ENCODE measurements at places on chromosomes 7 and 10.

DNA sequence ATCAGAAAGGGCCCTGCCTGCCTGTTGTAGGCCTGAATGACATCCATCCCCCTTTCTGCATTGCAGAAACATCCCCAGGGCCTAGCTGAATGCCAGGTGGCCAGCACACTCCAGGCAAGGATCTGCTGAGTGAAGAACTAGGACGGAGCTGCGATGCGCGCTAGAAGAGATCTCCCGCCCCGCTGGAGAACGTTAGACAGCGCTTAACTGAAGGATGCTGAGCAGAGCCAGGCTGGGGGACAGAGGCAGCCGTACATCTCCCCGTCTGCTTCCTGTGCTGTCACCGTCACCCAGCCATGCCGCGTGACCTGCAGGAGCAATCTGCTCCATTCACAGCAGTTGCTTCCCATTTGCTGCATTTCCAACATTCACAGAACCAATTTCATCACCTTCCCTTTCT lies 73.3 kb downstream of the FAM53B start:
- DNase-seq = no peak

GRCh38 chr7:68729371-68729770 lies 868.9 kb upstream of the AUTS2 start:
- DNase-seq = peak; percentile 48

- DNase-seq = no peak
These were observed 13.1 kb downstream of the EZH2 start for GRCh38 chr7:148871030-148871429.

- DNase-seq = no peak
These were observed 16.4 kb upstream of the GSDME start for GRCh38 chr7:24773646-24774045.

- no peak for DNase-seq
These were observed 95.2 kb upstream of the ODAD2 start for GRCh38 chr10:28094121-28094520.

- no peak for DNase-seq
These were observed 13.3 kb downstream of the PARP12 start for GRCh38 chr7:140049339-140050024.

GRCh38 chr7:41731493-41732435 lies 28.9 kb upstream of the INHBA start:
- DNase-seq = no peak

DNA sequence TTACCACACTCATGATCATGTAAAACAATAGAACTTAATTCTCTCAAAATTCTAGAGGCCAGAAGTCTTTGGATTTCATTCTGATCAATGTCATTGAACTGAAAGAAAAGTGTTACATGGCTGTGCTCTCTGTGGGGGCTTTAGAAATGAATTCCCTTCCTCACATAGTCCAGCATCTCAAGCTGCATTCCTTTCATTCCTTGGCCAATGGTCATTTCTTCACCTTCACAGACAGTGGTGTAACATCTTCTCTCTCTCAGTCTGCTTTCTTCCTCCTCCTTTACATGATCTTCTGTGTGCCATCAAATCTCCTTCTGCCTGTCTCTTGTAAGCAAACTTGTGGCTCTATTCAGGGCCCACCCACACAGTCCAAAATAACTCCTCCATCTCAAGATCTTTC lies 735.3 kb downstream of the SUGCT start:
- no peak for DNase-seq

- DNase-seq = no peak
These were observed 615.7 kb upstream of the NRP1 start for GRCh38 chr10:33950206-33950605.

- DNase-seq = no peak
These were observed 6.4 kb downstream of the OR2F1 start for GRCh38 chr7:143960813-143961610.

- DNase-seq = no peak
These were observed 183.7 kb downstream of the SORCS1 start for GRCh38 chr10:106980495-106981451.

GRCh38 chr7:116222501-116222900 lies 12.2 kb downstream of the TES start:
- no peak for DNase-seq

- no peak for DNase-seq
These were observed 12.8 kb upstream of the GPR85 start for GRCh38 chr7:113099284-113099919.

DNA sequence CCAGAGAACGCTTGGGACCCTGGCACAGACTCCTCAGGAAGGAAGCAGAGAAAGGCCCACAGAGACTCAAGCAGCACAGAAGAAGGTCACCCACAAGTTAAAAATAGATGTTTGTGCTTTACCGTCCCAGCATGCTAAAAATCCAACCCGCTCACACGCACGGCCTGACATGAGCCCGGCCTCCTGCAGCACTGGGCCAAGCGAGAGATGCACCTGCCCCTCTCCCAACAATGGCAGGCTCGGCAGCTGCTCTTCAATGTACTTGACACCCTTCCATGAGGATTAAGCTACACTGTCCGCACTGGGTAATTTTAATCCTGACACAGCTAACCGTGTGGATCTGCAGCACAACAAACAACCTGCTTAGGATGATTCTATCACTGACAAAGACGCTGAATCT lies 9.3 kb downstream of the DIP2C start:
- peak; percentile 34 for DNase-seq

- no peak for DNase-seq
These were observed 255.1 kb upstream of the PLXDC2 start for GRCh38 chr10:19561181-19561580.

- DNase-seq = peak; percentile 73
These were observed 26.2 kb downstream of the TBATA start for GRCh38 chr10:70758757-70759514.

DNA sequence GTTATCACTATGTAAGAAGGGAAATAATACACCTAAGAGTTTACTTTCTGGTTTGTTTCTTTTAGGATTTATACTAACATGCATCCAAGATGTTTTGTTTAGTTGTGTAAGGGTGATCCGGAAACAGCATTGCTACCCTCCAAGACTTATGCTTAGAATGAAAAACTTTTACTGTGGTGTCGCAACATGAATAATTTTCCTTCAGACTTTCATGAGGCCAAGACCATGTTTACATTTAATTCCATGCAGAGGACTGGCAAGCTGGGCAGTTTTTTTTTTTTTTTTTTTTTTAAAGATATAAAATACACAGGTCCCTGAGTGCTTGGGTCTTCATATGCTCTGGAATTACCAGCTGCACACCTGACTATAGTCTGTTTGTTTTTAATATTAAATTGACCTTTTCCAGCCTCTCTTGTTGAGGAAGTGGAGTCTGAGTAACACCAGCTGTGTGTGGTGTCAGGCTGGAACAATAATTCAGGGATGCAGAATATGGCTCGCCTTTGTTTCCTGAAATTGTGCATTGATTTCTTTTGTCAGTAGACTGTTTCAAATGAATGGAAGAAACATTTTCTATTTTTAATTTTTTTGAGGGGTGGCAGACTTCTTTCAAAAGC lies 81.7 kb downstream of the ST7 start:
- DNase-seq = peak; percentile 29

DNA sequence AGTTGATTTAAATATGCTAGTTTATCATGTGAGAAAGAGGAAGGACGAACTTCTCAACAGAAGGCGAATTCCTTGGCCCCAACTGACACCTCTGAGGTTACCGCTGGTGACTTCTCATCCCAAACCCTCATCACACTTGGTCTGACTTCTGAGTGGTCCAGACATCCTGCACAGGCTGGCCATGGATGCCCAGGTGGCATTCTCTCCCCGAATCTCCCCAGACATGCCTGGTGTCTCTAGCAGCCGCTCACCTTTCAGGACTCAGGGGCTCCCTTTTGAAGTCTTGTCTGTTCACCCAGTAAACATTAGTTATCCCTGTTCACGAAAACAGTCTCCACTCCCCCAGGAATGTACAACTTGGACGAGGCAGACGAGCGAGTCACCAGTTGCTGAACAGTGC lies 157.7 kb downstream of the ADARB2 start:
- no peak for DNase-seq

DNA sequence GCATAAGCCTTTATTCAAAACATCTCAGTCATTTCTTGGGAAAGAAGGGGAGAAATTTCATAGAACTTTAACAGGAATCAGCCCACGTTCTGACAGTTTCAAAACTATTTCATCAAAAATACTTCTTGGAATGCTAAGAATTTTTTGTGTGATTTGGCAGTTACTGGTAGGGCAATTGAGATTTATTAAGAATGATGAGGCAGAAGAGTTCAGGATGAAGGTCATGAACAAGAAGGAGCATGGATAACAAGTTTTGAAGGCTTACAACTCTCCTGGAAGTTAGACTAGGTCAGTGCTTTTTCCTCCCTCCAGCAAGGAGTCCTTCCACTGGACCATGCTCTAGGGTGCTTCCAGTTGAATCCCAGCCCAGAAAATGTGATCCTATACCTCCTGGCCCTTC lies 569.9 kb downstream of the ANKRD7 start:
- DNase-seq = no peak

GRCh38 chr7:38565289-38565688 lies 65.9 kb downstream of the AMPH start:
- DNase-seq = no peak

- no peak for DNase-seq
These were observed 551 bp downstream of the IFIT1 start for GRCh38 chr10:89392974-89393373.

DNA sequence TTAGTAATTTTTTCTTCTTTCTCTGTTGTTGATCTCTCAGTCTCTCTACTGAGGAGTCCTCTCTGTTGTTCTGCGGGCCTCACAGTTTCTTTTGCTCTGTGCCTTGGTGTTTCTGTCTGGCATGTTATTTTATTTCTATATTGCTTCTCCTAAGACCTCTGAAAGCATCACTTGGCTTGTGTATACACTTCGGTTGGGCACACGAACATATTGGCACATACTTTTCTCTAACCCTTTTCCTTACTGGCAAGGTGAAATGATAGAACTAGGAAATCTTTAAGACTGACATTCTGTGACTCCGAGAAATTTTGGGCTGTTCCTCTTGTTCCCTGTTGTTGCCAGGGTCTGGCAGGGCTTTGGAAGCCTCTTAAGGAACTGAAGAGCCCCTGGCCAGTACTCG lies 148.9 kb downstream of the CELF2 start:
- no peak for DNase-seq

DNA sequence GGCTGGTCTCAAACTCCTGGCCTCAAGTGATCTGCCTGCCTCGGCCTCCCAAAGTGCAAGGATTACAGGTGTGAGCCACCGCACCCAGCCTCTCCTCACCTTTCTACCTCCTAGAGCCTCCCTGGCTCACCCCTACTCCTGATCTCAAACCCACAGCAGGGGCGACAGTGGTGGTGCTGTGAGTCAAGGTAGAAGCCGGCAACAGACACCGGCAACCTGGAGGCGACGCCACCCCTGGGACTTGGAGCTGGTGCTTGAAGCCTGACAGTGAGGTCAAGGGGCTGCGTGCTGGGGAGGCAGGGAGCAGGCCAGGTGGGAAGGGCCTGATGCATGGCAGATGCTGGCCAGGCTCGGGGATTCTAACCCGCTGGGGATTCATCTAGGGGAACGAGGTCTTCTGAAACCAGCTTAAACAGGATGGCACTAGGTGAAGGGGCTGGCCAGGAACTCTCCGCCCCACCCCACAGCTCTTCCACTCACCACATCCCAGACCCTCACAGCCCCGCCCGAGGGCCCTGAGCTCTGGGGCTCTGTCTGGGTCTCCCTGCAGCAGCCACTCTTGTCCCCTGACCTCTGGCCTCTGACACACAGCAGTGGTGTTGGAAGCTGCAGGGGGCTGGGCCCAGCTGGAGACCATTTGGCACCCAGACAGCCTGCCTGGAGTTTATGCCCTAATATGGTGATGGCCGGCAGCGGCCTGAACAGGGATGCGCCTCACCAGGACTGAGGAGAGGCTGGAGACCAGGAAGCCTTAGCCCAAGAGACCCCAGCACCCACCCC lies 16.4 kb downstream of the KCNH2 start:
- DNase-seq = no peak

DNA sequence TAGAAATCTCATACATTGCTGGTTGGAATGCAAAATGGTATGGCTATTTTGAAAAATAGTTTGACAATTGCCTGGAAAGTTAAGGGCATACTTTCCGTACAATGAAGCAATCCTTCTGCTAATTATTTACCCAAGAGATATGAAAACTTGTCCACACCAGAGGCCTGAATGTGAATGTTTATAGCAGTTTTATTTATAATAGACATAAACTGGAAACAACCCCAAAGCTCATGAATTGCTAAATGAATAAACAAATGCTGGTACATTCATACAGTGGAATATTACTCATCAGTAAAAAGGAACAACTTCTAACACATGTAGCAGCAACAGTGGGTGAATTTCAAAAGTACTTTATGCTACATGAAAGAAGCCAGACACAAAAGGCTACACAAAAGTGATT lies 42.7 kb downstream of the MMRN2 start:
- no peak for DNase-seq

DNA sequence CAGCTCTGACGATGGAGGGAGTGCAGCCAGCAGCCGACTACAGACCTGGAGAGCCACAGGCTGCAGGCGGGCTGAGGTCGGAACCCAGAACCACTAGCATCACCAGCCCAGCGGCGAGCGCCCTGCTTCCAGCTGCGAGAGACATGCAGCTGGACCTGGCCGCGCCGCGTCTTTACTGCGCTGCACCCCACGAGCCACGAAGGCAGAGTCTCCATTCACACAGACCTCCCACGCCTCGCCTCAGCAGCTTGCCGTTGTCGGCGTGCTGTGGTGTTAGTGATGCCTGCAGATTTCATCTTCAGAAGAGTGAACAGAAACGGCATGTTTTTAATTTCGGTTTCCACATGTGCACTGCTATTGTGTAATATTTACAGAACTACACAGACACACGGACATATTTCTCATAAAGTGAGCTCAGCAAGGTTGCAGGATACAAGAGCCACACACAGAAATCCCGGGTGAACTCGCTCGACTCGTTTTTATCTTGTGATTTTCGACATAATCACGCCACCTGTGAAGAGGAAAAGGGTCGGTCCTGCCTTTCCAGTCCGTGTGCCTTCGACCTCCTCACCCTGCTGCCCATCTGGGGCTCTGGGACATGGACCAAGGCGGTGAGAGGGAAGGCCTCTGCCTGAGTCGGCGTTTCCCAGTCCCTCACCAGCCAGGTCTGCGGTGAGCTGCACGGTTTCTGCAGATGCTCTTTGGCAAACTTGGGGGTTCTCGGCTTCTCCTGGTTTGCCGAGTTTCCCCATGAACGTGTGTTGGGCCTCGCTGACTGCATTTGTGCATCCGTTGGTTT lies 252.2 kb downstream of the ELFN1 start:
- no peak for DNase-seq

DNA sequence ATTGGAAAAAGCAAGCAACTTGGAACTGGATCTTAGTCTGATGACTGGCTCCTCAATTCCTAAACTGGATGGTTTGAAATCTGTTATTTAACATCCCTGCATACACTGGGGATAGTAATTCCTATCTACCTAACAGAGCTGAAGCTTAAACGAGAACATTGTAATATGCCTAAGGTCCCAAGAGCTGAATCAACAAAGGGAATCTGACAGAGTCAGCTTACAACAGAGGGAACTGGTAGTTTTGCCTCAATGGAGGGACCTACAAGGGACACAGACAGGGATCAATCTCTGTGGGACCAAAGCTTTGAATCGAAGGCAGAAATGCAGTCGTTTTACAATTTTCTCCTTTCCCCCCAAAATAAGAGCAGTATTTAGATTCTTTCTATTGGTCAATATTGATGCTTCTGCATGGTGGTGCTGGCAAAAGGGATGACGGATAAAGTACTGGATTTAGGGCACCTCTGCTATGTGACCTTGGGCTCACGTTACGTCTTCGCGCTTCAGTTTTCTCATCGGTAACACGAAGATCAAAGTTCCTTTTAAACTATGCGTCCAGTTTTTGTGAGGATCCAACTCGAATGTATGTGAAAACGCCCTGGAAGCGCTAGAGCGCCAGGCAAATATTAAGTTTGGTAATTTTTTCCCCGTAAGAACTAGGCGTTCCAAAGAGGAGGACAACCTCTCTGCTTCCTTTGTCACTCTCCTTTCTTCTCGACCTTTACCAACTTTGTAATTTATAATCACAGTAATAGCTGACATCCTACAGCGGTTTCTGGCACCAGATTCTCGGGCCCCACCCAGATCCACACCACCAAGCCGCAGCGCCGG lies 1.1 kb downstream of the ACTR1A start:
- no peak for DNase-seq
